Activated CD8-positive, alpha-beta memory T cell treated with anti-CD3 and anti-CD28 coated beads for 1 hour (primary cell): ENCODE measurements at places on chromosomes 12 and 14.

GRCh38 chr12:40688085-40688725, 4.0 kb upstream of the CNTN1 start:
- no peak for DNase-seq

- DNase-seq = no peak
Measured at GRCh38 chr12:109115758-109116610, at the start of gene ACACB. ACACB (plus strand) TSS chr12:109116587; CDS start chr12:109139406, 22,819 bp downstream.

- DNase-seq = no peak
Measured at GRCh38 chr14:61752626-61753025, 9.6 kb upstream of the SNAPC1 start.

GRCh38 chr14:57171363-57171762, 97.3 kb downstream of the EXOC5 start:
- no peak for DNase-seq

DNA sequence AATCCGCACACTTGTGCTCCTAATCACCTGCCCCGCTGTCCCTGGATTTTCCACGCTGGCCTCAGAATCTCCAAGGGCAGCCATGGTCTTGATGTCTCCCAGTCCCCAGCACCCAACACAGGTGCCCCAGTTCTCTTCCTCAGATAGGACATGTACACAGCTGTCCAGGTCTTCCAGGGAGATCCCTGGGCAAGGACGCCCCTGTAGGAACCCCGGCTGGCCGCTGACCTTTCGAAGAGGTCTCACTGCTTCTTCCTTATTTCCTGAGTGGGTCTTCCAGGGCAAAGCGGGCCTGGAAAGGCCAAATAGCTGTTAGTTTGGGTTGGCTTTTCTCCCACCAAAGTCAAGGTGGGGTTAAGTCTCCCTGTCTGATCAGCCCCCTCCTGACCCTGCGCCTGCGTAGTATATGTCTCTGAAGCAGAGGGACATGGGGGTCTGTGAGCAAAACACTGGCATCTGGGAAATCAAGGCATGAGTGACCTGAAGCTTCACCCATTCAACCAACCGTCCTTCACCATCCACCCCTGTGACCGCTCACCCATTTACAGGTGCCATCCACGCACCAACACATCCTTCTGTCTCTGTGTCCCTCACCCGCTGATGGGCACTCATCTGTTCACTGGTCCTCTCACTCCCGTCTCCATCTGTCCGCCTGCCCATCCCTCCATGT, 4.6 kb downstream of the BEGAIN start:
- DNase-seq = no peak

DNA sequence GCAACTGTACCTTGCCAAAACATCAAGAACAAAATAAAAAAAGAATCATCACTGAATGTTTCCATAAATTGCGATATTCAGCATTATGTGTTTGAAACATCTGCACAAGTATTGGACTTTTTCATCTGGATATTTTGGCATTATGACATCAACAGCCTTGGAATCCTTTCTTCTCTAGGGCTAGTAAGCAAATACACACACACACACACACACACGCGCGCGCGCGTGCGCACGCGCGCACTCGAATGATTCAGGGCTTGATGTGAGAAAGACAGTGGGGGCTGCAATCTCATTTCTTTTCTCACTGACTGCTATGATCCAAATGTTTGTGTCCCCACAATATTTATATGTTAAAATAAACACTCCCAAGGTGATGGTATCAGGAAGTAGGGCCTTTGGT, 90.0 kb upstream of the SLC38A4 start:
- no peak for DNase-seq

GRCh38 chr12:122079033-122079531, 526 bp downstream of the MLXIP start:
- no peak for DNase-seq

DNA sequence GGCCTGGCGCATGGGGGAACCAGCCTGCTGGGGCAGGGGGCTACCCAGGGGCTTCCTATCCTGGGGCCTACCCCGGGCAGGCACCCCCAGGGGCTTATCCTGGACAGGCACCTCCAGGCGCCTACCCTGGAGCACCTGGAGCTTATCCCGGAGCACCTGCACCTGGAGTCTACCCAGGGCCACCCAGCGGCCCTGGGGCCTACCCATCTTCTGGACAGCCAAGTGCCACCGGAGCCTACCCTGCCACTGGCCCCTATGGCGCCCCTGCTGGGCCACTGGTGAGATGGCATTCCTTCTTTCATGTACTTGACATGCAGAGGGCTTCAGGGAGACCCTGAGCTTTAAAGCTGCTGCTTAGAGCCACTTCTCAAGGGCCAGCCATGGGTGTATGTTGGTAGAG, 9.0 kb downstream of the LGALS3 start:
- no peak for DNase-seq

DNA sequence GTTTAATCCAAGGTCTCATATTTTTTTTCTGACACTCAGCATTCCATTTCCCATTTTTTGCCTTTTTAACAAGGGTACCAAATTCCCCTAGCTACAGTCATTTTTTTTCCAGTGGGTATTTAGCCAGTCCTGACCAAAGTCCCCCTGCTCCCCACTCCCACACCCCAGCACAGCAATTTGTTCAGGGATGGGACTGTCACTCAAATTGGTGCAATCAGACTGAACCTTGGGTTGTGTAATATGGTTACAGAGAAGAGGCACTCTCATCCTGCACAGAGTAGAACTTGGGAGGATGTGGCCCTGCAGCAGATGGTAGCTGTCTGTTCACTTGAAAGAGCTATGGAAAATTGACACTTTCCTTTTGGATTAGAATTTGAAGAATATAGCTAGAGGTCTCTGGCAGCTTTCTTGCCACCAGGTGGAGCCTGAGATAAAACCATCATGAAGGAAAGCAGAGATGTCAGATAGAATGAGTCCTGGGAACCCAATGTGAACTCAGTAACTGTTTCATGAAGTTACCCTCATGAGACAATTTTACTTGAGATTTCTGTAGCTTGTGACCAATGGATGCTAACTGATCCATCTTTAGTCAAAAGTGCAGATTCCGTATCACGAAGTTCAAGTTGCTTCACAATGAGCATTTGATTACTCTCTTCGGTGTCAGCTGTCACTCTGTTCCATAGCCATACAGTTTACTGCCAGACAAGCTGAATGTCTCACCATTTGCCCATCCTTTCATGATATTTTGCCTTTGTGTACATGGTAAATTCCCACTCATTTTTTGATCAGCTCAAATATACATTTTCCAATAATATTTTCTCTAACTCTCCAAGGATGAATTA, 394.0 kb upstream of the SYT1 start:
- DNase-seq = no peak

- DNase-seq = no peak
Measured at GRCh38 chr12:3366451-3367110, 124.4 kb upstream of the PRMT8 start.

DNA sequence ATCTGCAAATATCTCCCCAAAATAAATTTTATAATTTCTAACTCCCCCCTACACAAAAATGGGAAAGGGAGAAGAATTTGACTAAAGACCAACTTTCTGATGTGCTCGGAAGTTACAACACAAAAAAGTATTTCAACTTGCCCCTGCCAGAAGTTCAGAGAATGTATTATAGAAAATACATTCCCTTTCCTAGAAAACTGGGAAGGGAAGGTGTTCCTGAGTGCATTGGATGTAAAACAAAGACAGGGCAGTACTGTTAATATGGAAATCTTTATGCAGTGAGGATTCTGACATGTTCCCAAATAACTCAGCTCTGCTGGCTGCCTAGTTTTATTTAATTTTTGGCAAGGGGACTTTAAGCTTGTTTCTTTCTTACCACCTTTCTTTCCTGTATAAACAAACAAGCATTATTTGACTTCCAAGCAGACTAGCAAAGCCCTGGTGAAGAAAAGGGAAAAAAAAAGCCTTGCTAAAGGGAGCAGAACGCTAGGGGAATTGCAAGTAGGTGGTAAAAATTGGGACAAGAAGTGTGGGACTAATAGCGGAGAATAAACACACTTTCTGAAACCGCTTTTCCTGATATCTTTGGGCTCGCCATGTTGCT, 124.1 kb downstream of the STXBP6 start:
- DNase-seq = no peak

DNA sequence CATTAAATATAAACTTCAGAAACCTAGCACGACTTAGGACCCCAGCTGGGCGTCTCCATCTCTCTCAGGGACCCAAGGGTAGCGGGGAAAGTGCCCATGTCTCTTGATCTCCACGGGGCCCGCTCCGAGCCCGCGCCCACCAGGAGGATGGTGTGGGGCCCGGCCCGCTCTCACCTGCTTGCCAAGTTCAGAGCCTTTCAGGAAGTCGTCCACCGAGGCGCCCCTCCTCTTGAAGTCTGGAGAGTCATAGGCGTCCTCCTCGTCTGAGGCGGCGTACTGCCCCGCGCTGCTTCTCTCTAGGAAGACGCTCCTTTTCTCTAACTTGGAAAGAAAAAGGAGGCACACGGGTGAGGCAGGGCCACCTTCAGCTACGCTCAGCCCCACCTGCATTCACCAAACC, 96.9 kb downstream of the PIWIL1 start:
- DNase-seq = no peak

DNA sequence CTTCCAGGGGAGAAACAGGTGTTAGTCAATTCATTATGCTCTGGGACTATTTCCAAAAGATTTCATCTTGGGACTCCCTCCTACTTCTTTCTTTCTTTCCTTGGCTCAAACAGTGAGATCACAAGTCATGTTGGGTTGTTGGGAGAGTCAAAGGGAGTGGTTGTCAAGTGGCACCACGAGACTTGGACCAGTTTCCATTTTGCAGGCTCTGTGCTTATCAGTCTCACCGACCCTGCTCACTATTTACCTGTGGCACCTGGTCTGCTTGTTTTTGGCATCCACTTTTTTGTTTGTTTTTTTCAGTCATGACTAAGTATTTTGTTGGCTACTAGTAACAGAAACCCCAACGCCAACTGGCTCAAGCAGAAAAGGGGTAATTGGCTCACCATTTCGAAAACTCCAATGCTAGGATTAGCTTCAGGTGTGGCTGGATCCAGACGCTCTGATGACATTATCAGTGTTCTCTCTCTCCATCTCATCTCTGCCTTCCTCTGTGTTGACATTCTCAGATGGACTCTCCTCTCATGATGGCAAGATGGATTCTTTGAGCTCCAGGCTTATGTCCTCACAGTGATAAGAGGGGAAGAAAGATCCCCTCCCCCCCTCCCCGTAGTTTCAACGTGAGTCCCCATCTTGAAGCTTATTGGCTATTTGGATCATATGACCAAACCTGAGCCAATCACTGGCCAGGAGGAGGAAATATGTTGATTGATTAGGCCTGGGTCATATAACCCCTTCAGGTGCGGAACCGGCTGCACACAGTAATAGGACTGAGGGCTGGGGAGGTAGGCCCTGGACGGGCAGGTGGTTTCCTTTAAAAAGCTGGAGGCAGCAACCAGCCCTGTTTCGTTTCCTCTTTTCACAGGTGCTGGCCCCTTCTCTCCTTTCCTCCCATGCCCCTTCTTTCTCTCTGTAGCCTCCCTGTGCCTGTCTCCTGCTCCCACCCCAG, 84.2 kb downstream of the AACS start:
- DNase-seq = no peak

GRCh38 chr12:71186571-71187288, 28.9 kb upstream of the TSPAN8 start:
- DNase-seq = no peak

- no peak for DNase-seq
Measured at GRCh38 chr14:104697892-104698583, 8.6 kb downstream of the INF2 start.

DNA sequence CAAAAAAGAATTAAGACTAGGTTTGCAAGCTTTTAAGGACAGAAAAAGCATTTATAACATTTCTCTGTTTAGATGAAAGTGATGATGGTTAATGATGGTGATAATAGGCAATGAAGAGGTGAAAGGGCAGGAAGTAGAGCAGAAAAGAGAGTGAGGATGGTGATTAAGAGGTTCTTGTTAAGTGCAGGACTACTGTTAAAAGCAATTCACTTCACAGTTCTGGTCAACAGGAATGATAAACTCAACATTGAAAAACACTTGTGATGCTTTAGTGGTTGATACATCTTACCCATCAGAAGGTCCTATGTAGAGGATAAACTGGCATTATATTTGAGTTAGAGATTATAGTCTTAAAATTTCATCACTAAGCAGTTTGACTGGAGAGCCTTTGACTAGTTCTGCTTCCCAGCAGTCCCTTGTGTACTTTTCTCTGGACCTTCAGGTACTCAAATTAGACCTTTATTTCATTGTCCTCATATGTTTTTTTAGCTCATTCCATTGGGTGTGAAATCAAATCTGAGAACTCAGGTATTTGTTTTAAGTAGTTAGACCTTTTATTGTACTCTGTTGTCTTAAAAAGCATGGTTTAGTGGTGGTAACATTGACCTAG, 10.9 kb downstream of the RAP1B start:
- DNase-seq = no peak

- no peak for DNase-seq
Measured at GRCh38 chr12:105595440-105595839, 264.9 kb downstream of the C12orf75 start.

GRCh38 chr12:129245769-129246168, 392.5 kb downstream of the GLT1D1 start:
- DNase-seq = no peak

GRCh38 chr12:114919479-114919878, 235.5 kb upstream of the TBX3 start:
- no peak for DNase-seq

DNA sequence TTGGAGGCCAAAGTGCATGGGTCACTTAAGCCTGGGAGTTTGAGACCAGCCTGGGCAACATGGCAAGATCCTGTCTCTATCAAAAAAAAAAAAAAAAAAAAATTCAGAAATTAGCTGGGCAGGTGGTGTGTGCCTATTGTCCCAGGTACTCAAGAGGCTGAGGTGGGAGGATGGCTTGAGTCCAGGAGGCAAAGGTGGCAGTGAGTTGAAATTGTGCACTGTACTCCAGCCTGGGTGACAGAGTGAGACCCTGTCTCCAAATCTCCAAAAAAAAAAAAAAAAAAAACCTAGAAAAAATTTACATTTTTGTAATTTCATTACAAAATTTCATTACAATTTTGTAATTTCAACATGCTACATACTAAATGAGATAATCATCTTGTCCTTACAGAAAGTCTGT, 42.7 kb downstream of the SYNE2 start:
- DNase-seq = no peak

DNA sequence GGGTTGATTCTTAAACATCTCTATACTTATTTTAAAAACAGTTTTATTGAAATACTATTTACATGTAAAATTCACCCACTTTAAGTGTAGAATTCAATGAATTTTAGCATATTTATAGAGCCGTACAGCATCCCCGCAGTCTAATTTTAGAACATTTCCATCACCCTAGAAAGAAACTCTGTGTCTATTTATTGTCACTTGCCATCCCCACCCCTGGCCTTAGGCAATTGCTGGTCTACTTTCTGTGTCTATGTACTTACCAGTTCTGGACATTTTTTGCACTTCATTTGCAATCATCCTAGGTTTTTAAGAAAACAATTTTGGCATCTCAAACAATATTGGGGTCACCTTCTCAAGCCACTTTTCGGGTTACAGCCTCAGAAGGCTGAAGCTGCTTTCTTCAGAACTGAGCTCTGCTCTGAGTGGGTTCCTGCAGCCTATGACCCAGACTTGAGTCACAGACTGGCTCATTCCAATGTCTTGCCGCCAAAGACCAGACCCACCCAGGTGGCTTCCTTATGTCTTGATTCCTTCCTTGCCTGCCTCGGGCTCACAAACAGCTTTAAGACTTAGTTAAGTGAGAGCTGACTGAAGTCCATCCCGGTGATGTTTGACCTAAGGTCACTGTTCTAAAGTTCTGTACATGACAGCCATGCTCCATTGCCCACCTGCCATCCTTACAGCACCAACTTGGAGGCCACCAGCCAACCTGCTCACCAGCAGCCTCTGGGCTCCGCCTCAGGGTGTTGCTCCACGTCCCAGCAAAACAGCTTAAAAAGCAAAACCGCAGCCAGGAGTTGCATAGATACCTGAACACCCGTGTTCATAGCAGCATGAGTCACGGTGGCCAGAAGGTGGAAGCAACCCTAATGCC, 131.5 kb downstream of the CHST11 start:
- no peak for DNase-seq

- no peak for DNase-seq
Measured at GRCh38 chr12:94674051-94674451, 23.7 kb upstream of the TMCC3 start.
